ENCODE measurements at places on chromosomes 2 and 18.

GRCh38 chr2:70113359-70114070 lies 26.2 kb downstream of the PCBP1 start:
- no peak for DNase-seq

- no peak for DNase-seq
Measured at GRCh38 chr2:41199334-41199733, 747.4 kb upstream of the SLC8A1 start.

DNA sequence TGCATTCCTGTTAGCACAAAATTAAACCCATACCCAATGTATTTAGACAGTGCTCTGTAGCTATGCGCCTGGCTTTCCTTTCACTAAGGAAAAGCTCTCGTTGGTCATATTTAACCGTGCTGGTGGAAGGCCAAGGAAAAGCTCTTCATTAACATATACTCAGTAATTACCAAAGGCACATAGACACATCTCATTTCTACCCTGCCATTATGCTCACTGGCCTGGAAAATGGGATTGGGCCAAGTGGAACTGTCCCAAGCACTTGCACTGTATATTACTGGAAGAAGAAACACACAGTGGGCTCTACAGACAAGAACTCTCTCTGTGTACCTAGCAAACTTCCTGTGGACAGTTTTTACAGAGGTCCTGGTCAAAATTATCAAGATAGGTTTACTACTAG lies 274.4 kb downstream of the ERBB4 start:
- no peak for DNase-seq

- no peak for DNase-seq
Measured at GRCh38 chr2:20212459-20212870, 12.5 kb downstream of the SDC1 start.

- DNase-seq = no peak
Measured at GRCh38 chr18:41372046-41372665, 582.9 kb upstream of the PIK3C3 start.

GRCh38 chr2:74414881-74415761 lies 6.3 kb downstream of the C2orf81 start:
- DNase-seq = no peak

DNA sequence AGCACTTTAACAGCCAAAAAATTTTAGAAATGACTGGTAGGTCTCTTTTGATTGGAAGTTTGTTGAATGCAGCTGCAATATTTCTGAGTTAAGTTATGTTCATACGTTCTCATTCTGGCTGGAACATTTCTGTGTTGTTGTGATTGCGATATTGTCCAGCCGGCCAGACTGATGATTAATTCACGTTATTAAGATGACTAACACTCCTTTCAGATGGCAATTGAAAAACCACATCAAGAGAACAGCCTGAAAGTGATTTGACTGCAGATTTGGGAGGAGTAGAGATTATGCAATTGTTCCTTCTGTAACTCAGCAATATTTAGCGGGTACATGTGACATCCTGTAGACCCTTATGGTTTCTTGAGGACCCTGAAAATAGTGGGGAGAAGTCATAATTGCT lies 133.7 kb downstream of the FBXO15 start:
- no peak for DNase-seq

DNA sequence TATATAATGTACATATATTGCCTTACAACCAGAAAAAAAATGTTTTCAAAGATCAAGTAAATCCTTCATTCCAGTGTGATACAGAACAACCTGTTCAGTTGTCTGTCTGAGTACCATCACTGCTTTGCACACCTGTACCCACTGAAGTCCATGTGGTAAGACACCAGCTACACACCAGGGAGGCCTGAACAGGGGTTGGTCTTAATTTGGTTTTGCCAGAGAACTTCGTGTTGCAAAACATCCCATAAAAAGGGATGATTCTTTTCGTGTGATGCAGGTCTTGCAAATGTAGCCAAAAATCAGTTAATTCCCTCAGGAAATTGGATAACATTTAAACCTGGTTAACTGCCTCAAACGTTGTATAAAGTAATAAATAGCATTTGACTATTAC lies 73.7 kb upstream of the SLC1A4 start:
- DNase-seq = no peak

GRCh38 chr18:47873625-47874024 lies 56.8 kb downstream of the SMAD2 start:
- no peak for DNase-seq

Measured in CD4-positive, alpha-beta T cell treated with Interleukin-12 subunit alpha and Interleukin-12 subunit beta, for 1 hour (primary cell).